ENCODE measurements at places on chromosomes 12 and 14.

DNA sequence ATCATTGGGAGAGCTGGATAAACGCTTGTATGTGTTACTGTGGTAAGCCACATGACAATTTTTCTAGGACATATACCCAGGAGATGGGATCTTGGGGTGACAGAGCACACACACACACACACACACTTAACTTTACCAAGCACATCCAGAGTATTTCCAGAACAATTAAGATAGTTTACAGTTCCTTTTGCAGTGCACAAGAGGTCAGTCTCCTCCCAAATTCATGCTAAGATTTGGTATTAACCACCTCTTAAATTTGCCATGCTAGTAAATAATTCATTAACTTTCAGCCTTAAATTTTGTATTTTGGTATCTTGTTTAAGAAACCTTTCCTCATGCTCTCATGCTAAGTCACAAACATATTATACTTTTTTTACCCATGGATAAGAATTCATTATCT, 33.9 kb upstream of the LIMA1 start:
- DNase-seq = no peak

DNA sequence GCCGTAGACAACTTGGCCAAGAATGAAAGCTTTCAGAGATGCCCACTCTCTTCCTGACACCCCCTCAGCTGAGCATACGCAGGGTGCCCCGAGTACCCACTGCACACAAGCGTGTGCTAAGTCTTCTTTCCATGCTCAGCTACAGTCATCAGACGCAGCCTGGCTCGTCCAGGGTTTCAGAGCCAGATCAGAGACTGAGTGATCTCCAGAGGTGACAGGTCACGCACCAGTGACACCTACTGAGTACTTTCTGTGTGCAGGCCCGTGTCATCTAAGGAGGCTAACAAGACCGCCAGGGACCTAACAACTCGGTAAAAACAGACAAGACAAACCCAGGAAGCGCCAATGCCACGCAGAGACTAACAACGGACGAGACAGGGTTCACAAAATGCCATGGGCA, 25.1 kb downstream of the STX2 start:
- no peak for DNase-seq

DNA sequence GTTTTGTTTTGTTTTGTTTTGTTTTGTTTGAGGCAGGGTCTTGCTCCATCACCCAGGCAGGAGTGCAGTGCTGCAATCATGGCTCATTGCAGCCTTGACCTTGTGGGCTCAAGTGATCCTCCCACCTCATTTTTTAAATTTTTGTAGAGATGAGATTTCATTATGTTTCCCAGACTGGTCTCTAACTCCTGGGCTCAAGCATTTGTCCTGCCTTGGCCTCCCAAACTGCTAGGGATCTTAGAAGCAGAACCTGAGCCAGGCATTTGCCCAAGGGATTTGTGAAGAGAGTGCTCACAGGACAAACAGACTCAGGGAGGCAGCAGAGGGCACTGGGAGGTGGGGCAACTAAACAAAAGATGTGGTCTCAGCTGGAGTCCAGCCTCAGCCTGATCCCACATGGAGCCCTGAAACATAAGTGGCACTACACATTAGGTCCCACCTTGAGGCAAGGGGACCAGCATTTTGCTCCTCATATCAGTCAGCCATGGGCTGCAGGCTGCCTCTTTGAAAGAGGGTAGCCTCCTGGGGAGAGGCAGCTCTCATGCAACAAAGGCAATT, 86.2 kb upstream of the CMKLR1 start:
- no peak for DNase-seq

- no peak for DNase-seq
Measured at GRCh38 chr14:22226381-22226780, 362.6 kb downstream of the DAD1 start.

DNA sequence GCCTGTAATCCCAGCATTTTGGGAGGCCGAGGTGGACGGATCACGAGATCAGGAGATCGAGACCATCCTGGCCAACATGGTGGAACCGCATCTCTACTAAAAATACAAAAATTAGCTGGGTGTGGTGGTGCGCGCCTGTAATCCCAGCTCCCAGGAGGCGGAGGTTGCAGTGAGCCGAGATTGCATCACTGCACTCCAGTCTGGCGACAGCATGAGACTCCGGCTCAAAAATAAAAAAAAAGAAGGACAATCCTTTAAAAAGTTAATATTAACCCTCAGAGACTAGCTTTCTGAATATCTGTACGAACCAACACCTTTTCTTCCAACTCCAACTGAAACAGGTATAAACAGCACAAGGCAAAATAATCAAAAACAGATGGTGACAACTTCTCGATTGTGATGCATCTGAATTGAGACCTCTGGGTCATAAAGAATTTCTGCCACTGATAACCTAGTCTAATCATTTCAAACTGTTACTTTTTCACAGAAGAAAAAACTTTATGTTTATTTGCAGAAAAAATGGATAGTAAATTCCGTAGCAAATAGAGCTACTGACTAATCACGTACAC, 27.8 kb downstream of the CLIP1 start:
- peak; percentile 26 for DNase-seq

DNA sequence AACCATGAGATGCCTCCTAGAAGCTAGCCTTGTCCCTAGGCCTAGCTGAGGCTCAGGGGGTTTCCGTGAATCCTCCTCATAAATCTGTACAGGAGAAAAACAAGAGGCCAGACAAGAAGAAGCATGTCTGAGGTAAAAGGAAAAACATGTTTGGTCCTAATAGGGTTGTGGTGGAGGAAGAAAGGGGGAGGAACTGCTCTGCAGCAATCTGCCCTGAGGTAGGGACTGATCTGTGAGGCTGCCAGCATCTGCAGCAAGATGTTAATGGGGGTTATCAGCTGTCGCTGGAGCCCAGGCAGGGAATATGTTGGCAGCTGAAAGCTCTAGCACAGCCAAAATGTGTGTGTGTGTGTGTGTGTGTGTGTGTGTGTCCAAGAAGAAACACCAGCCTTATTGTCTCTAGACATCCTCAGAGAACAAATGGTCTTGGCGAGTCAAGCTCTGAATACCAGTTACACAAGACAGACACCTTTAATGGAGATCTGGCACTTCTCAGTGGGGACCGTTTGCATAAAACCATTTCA, 218.5 kb downstream of the NUAK1 start:
- DNase-seq = no peak

DNA sequence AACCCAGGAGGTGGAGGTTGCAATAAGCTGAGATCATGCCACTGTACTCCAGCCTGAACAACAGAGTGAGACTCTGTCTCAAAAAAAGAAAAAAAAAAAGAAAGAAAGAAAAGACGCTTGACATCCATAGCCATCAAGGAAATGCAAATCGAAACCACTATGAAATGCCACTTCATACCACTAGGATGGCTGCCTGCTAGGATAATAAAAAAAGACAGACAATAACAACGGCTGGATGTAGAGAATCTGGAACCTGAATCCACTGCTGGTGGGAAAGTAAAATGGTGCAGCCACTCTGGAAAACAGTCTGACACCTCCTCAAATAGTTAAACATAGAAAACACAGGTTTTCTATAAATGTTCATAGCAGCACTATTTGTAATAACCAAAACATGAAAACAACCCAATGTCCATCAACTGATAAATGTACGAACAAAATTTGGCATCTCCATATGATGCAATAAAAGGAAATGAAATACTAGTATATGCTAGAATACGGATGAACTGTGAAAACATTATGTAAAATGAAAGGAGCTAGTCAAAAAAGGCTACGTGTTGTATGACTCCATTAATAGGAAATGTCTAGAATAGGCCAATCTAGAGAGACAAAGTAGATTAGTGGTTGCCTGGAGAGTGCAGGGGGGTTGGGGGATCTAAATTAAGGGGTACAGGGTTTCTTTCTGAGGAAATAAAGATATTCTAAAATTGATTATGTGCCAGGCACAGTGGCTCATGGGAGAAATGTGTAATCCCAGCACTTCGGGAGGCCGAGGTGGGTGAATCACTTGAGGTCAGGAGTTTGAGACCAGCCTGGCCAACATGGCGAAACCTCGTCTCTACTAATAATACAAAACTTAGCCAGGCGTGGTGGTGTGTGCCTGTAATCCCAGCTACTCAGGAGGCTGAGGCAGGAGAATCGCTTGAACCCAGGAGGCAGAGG, 9.7 kb downstream of the WSB2 start:
- DNase-seq = peak; percentile 55

DNA sequence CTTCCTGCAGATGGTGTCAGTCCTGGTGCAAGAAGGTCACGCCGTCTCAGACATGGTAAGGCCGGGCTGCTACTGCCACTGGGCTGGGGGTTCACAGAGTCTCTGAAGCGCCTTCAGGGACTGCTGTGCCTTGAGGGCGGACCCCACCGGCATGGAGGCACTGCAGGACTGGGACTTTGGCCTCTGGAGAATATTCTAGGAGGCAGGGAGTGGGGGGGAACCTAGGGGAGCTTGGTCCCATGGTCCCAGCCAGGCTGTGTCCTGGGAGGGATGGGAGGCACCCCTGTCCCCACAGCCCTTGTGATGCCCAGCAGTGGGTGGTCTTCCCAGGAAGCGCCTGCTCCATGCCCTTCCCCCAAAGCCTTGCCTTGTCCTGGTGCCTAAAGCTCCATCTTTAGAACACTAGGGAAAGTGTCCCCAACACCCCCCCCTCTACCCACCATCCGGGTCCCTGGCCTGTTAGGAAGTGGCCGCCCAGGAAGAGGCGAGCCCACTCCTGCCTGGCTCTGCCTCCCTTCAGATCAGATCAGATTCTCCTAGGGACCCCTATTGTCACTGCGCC, 1.5 kb downstream of the AMN start:
- no peak for DNase-seq

DNA sequence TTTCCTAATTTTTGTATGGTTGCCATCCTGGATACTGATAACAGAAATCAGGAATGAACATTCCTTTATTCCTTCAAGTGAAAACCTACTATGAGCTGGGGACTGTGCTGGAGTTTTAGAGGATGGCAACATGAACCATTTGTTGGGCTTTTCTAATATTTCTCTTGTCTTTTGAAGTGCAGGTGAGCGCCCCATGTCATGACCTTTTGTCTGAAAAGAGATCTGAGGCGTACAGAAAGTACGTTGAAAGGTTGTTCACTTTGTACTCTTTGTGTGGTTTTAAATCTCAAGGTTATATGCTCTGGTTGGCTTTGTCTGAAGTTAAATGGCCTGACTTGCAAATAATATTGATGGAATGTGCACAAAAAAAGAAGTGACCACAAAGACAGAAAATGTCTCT, 79.0 kb downstream of the GAS2L3 start:
- DNase-seq = peak; percentile 9

DNA sequence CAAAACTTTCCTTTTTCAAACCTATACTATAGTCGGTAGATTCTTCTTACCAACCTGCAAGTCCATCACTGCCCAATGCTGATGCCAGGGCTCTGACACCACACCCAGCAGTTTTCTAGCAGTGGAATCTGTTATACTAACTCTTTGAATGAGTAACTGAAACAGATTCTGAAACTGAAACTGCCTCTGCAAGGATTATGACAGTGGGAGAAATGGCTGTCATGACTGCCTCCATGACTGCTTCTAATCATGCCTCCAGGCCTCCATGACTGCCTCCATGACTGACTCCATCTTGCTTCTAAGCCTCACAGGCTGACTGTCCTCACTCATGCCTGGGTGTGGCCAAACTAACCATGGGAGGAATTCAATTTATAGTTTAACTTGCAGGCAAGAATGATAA, 29.4 kb upstream of the OXA1L start:
- DNase-seq = no peak

DNA sequence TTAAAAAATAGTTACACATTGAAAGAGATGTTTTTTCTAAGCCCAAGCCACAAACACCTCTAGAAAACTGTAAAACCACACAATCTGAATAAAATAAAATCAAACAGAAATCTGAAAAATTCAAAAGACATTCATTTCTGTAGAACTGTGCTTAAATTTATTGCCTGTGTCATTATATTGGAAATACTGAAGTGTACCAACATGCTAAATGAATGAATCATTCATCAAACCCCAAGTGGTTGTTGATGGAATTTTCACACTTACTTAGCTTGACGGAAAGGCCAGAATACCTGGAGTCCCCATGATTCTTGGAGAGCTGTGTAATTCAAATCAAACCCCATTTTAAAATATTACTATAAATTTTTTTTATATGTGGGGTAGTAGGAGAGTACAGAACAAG, 2.7 kb downstream of the KITLG start:
- no peak for DNase-seq

GRCh38 chr12:50249464-50250182, 33.7 kb downstream of the LIMA1 start:
- peak; percentile 58 for DNase-seq

DNA sequence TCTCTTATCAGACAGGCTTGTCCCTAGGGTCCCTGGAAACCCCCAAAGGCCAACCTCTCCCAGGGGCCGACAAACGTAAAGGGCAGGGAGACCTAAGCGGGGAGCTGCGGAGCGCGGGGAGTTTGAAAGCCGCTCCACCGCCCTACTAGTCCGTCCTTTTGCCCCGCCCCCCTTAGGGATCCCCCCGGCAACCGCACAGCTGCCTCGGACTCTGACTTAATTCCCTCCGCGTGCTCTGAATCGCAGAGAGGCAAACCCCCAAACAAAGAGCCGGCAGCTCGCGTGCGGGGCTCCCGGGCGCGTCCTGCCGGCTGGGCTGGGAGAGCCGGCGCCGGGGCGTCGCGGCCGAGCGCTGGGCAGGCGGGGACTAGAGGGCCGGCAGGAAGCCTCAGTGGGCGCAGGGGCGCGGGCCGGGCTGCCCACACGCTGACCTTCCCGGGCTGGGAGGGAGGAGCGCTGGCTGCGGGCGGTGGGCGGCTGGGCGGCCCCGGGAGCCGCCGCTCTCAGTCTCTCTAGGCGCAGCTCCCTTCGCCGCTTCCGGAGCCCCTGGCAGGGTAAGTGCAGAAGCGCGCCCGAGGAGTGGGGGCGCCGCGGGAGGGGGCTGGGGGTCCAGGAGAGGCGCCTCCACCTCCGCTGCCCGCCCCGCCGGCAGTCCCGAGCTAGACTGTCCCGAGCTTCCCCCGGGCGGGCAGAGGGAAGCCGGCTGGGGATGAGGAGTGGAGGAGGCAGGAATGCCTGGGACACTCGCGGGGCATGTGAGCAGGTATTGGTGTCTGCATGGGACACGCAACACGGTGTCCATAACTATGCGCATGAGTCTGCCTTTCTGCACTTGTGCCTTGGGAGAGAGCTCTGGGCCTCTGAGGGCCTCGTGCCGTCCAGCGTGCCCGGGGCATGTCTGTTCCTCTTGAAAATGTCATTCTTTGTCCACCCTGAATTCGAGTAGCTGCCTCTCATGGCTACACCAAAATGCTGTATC, at the start of gene TSPAN11:
Gene TSPAN11 (plus strand): TSS at position 506 of the 979 bp plus-strand sequence. CDS start 27,244 bp downstream, outside the sequence.
- DNase-seq = peak; percentile 31

All from fibroblast of lung (primary cell).